ENCODE measurements at places on chromosomes 12 and 14.

DNA sequence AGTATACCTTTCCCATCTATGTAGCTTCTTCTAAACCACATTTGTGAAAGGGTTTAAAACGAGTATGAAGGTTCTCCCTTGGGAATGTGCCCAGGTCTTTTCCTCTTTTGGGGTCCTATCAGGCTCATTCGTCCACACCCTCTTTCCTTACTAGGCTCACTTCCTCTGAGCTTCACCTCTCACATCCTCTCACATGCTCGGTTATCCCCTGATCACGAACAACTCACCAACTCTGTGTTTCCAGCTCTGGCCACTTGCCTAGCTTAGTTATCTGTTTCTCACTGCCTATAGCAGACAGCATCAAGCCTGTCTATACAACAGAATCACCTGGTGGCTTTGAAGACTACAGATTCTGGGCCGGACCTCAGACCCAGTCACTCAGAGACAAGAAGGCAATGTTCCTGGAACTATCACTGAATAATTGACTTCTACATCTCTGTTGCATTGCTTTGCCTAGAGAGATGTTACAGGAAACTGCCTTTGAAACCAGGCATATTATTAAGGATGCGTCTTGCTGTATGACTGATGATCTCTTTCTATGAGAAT, 158.2 kb downstream of the FOXN3 start:
- DNase-seq = no peak

- no peak for DNase-seq
Observed at GRCh38 chr12:107165581-107165980, 72.2 kb upstream of the CRY1 start.

DNA sequence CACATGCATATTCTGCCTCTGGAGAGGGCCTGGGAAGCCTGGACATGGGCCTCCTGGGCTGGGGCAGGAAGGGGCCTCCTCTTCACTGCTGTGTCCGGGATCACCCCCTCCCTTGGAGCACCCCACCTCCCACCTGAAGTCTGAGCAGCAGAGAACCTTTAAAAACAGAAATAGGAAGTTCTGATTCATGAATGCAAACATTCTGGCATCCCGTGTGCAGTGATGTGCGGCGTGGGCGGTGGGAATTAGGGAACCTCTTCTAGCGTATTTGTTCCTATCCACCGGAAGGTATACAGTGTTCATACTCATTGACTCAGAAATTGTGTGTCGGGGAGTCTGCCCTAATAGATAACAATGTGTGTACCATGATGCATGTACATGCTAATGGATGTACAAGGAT, 46.2 kb downstream of the C14orf132 start:
- peak; percentile 56 for DNase-seq

- no peak for DNase-seq
Observed at GRCh38 chr12:89845767-89846166, 137.1 kb upstream of the ATP2B1 start.

- no peak for DNase-seq
Observed at GRCh38 chr12:20439626-20440025, 71.3 kb downstream of the PDE3A start.

DNA sequence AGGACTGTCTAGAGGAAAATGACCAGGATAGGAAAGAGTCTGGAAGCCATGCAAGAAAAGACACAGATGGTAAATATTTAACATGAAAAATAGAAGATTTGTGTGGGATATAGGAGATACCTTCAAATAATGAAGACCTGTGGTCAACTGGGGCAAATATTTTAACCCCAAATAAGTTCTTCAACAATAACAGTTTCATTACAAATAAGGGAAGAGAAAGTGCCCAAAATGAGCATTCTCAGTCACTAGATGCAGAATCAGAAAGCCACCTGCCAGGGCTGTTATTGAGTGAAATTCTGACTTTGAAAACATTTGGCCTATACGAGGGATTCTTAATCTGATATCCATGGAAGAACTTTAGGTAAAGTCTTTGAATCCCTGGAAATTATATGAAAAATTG, 231.2 kb upstream of the PLEKHG7 start:
- DNase-seq = no peak

DNA sequence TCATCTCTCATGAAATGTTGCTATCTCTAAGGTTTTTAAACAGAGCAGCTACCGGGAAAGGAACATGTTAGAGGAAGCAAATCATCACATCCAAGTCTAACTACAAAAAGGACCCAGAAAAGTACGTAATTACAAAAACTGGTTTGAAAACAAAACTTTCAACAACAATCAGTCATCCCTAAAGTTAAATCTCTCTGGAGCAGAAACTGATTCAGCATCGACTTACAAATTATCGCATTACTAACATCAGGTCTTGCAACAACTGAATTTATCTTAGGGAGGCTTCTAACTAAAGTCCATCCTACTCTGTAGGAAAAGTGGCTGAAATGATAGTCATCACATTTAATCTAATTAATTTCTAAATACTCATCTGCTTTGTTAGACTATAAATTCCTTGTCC, 137.0 kb downstream of the MED13L start:
- DNase-seq = peak; percentile 84

DNA sequence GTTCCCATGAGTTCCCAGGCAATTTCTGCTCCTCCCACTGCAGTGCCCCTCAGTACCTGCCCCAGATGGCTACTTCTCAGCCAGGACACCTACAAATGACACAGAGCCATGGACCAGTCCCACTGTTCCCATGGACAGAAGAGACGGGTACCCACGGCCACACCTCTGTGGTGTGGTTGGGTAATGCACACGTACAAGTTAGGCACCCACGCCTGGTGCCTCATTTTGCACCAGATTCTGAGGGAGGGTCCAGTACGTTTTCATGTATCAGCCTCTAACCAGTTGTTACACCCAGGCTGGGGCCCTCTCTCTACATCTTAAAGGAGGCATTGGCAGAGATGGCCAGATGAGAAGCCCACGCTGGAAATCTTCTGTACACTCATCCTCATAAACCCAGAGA, 114.0 kb downstream of the DICER1 start:
- DNase-seq = no peak

- DNase-seq = no peak
Observed at GRCh38 chr12:15597125-15597830, 191.9 kb downstream of the EPS8 start.

DNA sequence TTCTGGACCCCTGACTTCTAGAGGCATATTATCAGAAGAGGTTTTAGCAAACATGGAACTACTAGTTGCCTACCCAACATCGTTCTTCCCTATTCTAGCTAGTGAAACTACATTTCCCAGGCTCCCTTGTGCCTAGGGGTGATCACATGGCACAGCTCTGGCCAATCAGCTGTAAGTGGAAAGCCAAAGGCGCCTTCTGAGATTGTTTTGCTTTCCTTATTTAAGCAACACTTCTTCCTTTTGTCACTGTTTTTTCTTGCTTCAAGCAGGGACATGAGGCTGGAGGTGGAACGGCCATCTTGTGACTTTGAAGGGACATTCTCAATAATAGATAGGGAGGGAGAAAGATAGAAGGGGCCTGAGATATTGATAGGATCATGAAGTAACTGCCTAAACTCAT, 136.7 kb downstream of the ZNF664 start:
- peak; percentile 41 for DNase-seq

- DNase-seq = no peak
Observed at GRCh38 chr14:89205137-89205740, 211.8 kb downstream of the FOXN3 start.

GRCh38 chr12:124713041-124713435, 145.6 kb upstream of the NCOR2 start:
- DNase-seq = peak; percentile 96

DNA sequence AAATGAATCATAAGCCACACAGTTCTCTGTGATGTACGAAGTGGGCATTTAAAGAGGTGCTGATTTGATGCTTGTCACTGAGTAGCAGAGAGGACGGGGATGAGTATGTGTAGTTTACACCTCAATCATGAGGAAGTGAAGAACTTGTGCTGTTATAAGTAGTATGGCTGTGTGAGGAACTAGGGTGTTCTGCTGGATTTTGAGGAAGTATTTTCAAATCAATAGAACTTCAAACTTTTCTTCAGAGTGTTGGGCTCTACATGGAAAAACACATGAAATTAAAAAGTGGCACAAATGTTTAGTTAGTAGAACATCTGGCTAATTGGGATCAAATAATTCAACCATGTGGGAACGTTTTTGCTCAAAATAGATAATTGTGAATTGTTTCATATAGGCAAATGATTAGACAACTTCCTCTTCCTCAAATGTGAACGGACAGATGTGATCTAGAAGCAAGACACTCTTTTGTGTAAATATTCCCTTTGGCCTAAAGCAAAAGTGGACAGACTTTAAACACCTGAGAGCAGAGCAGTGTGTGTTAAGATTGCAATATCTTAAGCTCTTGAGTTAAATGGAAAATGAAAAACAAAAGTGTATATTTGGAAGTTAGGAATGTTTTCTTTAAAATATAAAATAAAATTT, 168.5 kb downstream of the NAV3 start:
- DNase-seq = peak; percentile 54

GRCh38 chr14:85241022-85241855, 288.7 kb upstream of the FLRT2 start:
- DNase-seq = no peak

GRCh38 chr14:24925771-24926374, 124.1 kb downstream of the STXBP6 start:
- no peak for DNase-seq

DNA sequence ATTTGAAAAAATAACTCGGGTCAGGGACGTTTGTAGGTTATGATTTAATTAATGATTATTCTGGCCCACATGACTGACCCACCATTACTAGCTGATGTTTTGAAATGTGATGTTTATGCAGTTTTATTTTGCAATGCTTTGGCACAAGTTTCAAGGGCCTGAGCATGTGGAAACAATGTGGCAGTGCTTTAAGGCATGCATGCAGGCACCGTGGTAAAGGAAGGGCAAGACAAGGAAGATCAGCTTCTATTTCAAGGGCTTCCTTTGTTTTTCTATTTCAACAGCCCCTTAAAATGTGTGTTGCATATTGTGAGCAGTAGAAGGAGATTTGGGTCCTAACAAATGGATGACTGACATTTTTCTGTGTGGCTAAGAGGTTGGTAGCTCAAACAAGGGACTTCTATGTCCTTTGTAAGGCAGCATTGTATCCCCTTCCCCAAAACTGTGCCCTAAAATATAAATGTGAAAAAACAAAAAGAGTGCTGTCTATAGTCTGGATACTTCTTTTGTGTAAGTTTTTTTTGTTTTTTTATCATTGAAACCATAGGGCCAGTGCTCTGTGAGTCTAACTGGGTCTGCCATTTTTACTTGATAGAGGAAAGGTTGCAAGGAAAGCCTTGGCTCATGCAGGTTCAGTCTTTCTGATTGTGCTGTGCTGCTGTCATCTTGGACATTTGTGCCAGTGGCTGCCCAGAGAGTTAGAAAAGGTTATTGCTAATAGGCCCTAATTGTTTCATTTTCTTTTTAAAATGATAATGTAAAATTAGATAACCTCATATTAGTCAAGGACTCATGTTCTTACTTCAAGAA, 103.5 kb downstream of the FGD4 start:
- DNase-seq = no peak

- no peak for DNase-seq
Observed at GRCh38 chr12:124732275-124733075, 131.2 kb downstream of the SCARB1 start.

DNA sequence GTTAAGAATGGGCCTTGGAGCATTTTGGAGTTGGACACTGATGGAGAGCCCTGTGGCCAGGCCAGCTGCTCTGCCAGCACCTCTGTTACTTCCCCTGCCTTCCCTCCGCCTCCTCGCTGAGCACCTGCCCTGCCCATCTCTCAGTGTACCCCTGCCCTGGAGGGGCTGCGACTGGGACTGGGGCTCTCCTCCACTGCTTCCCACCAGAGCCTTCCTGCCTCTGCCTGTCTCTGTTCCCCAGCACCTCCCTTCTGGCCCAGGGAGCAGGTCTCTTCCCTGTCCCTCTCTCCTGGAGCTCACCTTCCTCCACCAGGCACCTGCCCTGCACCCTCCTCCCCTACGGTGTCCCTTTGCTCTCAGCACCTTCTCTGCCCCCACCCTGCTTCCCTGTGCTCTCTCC, 62.1 kb downstream of the WDR20 start:
- no peak for DNase-seq

- DNase-seq = no peak
Observed at GRCh38 chr12:86134561-86134960, 121.6 kb downstream of the MGAT4C start.

- DNase-seq = peak; percentile 90
Observed at GRCh38 chr12:52278575-52279421, 4.4 kb downstream of the KRT86 start.

GRCh38 chr12:49624921-49625577, 1.7 kb downstream of the PRPF40B start:
- DNase-seq = no peak

DNA sequence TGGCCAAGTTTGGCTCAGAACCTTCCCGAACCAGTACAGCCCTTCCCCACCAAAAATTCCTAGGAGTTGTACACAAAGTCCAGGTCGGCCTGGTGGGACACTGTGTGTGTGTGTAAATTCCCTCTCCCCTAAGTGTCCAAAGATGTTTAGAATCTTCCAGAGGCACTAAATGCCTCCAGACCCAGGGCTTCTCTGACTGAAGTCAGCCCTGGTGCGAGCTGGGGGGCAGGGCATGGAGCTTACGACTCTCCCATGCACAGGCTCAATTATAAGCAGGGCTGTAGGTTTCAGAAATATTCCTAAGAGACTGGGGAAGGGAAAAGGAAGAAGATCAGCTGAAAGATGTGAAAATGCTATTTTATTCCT, 106.9 kb upstream of the ATF7IP start:
- no peak for DNase-seq

DNA sequence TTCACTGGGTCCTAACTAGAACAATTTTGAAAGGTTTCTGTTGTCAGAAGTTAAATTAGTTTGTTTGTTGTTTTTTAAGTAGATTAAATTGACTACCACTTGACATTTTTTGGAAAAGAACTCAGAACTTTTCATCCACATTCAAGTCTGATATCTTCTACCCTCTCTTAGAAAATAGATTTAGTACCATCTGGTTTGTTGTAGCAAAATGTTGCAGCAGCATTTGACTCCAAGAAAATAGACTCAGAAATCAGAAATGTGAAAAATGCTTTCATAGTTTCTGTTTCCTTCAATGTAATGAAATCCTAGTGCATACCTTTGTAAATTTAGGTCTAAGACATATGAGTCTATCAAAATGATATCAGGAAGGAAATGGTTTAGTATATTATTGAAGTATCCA, 256.3 kb upstream of the CLEC14A start:
- DNase-seq = no peak

GRCh38 chr12:34212651-34213050, 190.4 kb downstream of the ALG10 start:
- no peak for DNase-seq

DNA sequence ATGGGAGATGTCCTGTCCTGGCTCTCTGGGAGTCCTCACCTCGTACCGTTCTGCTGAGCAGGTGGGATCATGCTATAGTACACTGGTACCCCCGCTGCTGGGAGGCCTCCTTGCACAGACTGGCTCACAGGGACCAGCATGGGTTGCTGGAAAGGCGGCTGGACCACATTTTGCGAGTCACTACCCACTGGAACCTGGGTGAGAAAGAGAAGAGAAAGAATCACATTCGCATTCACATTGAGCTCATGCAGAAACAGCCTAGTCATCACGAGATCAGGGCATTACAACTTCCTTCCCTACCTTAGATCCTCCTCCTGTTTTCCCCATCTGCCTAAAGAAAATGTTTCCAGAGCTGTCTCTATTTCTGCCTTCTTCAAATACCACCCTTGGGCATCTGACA, 17.3 kb upstream of the STAC3 start:
- DNase-seq = peak; percentile 45

GRCh38 chr12:116418551-116418950, 140.6 kb upstream of the MAP1LC3B2 start:
- no peak for DNase-seq

GRCh38 chr12:54166567-54167499, 22.0 kb downstream of the SMUG1 start:
- no peak for DNase-seq
